Memory B cell (primary cell): ENCODE measurements at places on chromosomes 5 and 9.
A peak's percentile ranks its signal among the peaks of the same experiment; 100 is the strongest.

DNA sequence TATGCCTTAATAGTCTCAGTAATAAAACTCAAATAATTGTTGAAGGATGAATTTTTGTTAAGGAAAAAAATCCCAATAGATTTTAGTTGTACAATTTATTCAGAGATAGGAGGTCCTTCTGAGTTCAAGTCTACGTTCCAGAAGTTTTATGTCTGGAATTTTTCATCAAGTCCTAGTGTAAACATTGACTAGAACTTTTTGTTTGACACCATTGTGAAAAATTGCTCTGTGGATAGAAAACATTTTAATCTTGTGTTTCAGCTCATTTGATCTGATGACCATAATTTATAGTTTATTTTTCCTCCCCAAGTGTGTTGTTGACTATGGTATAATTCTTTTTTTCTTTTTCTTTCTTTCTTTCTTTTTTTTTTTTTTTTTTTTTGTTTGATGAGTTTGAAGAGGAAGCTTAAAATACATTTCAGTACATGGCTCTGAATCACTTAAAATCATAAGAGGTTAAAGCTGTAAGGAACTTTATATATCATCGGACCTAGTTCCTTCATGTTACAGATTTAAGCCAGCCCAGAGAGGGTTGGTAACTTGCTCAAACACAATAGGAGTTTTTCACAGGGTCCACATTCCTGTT, 20.7 kb downstream of the ITGA1 start:
- peaks cover 12% of the 10 kb centered on the region for H3K36me3 ChIP-seq
- no peak overlapping the region for H3K27ac ChIP-seq
- no peak overlapping the region for H3K4me3 ChIP-seq
- H3K4me1 ChIP-seq, result peaks cover 12% of the 10 kb centered on the region
- no peak for DNase-seq
- no peaks in the 10 kb centered on the region for H3K27me3 ChIP-seq

- peak; percentile 78 for DNase-seq
- peak overlapping the region; percentile 99 for H3K27ac ChIP-seq
- peaks cover 2% of the 10 kb centered on the region for H3K36me3 ChIP-seq
- peak overlapping the region; percentile 97 for H3K4me3 ChIP-seq
- H3K4me1 ChIP-seq, result peaks cover 7% of the 10 kb centered on the region
Measured at GRCh38 chr5:42951293-42951840, 88.8 kb downstream of the ANXA2R start.

- H3K36me3 ChIP-seq, result peaks cover 4% of the 10 kb centered on the region
- DNase-seq, result no peak
- H3K4me1 ChIP-seq, result peaks cover 6% of the 10 kb centered on the region
- H3K4me3 ChIP-seq, result no peak overlapping the region
- H3K27me3 ChIP-seq, result no peaks in the 10 kb centered on the region
Measured at GRCh38 chr5:102800427-102800826, 45.3 kb downstream of the PAM start.

GRCh38 chr5:32083981-32084430, 90.1 kb downstream of the GOLPH3 start:
- no peaks in the 10 kb centered on the region for H3K27me3 ChIP-seq
- H3K36me3 ChIP-seq, result no peaks in the 10 kb centered on the region
- no peak overlapping the region for H3K4me3 ChIP-seq
- DNase-seq, result no peak
- H3K4me1 ChIP-seq, result no peaks in the 10 kb centered on the region

- no peak for DNase-seq
- no peaks in the 10 kb centered on the region for H3K4me1 ChIP-seq
- no peak overlapping the region for H3K4me3 ChIP-seq
- H3K36me3 ChIP-seq, result peaks cover 5% of the 10 kb centered on the region
- peaks cover 14% of the 10 kb centered on the region for H3K27me3 ChIP-seq
Measured at GRCh38 chr9:98495530-98495929, 213.2 kb downstream of the GABBR2 start.

DNA sequence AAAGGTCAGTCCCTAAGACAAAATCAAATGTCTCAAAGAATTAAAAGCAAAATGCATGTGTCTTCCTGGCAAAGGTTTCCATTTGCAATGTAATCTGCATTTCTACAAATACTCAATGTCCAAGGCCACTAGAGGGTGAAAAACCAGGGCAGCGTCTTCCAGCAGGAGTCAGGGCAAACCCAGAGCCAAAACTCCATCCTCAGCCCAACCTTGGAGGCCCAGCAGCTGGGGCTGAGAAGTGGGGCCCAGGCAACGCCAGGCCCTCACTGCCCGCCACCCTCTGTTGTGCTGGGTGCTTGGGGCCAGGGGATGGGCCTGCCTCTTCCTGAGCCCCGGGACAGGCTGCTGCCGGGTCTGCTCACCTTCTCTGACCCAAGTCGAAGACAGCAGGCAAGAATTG, 200.1 kb downstream of the PAX5 start:
- peak overlapping the region; percentile 88 for H3K27ac ChIP-seq
- peak overlapping the region; percentile 28 for H3K4me3 ChIP-seq
- peaks cover 50% of the 10 kb centered on the region for H3K4me1 ChIP-seq
- peaks cover 5% of the 10 kb centered on the region for H3K36me3 ChIP-seq
- H3K27me3 ChIP-seq, result no peaks in the 10 kb centered on the region

GRCh38 chr5:24347158-24347557, 297.6 kb downstream of the CDH10 start:
- H3K27me3 ChIP-seq, result no peaks in the 10 kb centered on the region
- H3K4me1 ChIP-seq, result no peaks in the 10 kb centered on the region
- no peak for DNase-seq
- H3K27ac ChIP-seq, result no peak overlapping the region
- no peaks in the 10 kb centered on the region for H3K36me3 ChIP-seq

DNA sequence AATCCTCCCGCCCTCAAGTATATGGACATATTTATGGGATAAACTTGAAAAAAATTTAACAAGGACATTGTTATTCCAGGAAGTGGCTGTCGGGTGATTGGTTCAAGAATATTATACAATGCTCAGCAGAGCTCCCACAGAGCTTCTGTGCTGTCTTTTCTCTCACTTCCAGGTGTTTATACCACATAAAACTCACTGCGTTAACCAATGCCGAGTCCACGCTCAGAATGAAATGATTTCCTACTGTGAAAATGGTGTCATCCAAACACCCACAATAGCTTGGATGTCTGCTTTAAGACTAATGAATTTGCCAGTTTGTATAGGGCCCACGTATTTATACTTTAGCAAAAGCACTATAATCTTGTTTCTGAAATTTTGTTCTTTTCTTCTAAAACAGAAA, 368.2 kb downstream of the NDUFS4 start:
- no peak overlapping the region for H3K4me3 ChIP-seq
- no peaks in the 10 kb centered on the region for H3K27me3 ChIP-seq
- peaks cover 6% of the 10 kb centered on the region for H3K36me3 ChIP-seq
- DNase-seq, result no peak
- H3K27ac ChIP-seq, result no peak overlapping the region

- H3K4me3 ChIP-seq, result no peak overlapping the region
- peaks cover 2% of the 10 kb centered on the region for H3K27me3 ChIP-seq
- H3K36me3 ChIP-seq, result no peaks in the 10 kb centered on the region
- peaks cover 4% of the 10 kb centered on the region for H3K4me1 ChIP-seq
Measured at GRCh38 chr9:14750821-14751220, 28.3 kb upstream of the CER1 start.

- H3K36me3 ChIP-seq, result no peaks in the 10 kb centered on the region
- H3K27ac ChIP-seq, result no peak overlapping the region
- H3K4me1 ChIP-seq, result peaks cover 2% of the 10 kb centered on the region
Measured at GRCh38 chr9:79000230-79001002, 571.3 kb upstream of the TLE4 start.

- no peak for DNase-seq
- H3K27ac ChIP-seq, result no peak overlapping the region
- no peak overlapping the region for H3K4me3 ChIP-seq
- no peaks in the 10 kb centered on the region for H3K4me1 ChIP-seq
- peaks cover 8% of the 10 kb centered on the region for H3K27me3 ChIP-seq
Measured at GRCh38 chr9:129671065-129671464, 5.6 kb downstream of the PRRX2 start.

DNA sequence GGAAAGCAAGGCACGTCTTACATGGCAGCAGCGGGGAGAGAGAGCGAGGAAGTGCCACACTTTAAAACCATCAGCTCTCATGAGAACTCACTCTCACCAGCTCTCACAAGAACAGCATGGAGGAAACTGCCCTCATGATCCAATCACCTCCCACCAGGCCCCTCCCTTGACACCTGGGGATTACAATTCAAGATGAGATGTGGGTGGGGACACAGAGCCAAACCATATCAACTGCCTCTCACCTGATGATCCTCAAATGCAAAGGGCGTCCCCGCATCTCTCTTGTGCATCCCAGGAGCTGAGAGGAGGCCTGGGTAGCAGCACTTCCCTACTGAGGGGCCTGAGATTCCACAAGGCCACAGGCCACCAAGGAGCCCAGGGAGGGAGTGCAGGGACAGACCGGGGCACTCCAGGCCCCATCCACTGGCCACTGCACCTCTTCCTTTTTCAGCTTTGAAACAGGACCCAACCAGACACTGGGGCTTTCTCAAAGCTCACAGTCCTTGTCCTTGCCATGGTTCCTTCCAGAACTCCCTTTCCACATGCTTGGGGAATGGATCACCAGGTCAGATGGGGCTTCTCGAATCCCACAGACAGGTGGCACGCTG, 54.5 kb upstream of the IL17B start:
- H3K27ac ChIP-seq, result no peak overlapping the region
- peaks cover 12% of the 10 kb centered on the region for H3K27me3 ChIP-seq
- H3K36me3 ChIP-seq, result no peaks in the 10 kb centered on the region
- no peak overlapping the region for H3K4me3 ChIP-seq
- DNase-seq, result no peak
- peaks cover 3% of the 10 kb centered on the region for H3K4me1 ChIP-seq

GRCh38 chr5:125215593-125215992, 469.2 kb upstream of the ZNF608 start:
- H3K4me3 ChIP-seq, result no peak overlapping the region
- no peaks in the 10 kb centered on the region for H3K36me3 ChIP-seq
- H3K27ac ChIP-seq, result no peak overlapping the region
